AG04450 (cell line): ENCODE measurements at places on chromosomes 2 and 18. TPM values are rescaled to one million over a fixed set of nuclear protein-coding genes. Genes with fewer than 3 reads are reported as not detected.

AGAP1 gene
- polyA plus RNA-seq, result 12.4 and 14.7 TPM in 2 replicates

ADD2 gene
- 0.12 TPM in 1 of 2 replicates, not detected in the other for polyA plus RNA-seq

GRCh38 chr2:219687882-219688559 lies 60.6 kb downstream of the SLC4A3 start:
- no peak for DNase-seq

DNA sequence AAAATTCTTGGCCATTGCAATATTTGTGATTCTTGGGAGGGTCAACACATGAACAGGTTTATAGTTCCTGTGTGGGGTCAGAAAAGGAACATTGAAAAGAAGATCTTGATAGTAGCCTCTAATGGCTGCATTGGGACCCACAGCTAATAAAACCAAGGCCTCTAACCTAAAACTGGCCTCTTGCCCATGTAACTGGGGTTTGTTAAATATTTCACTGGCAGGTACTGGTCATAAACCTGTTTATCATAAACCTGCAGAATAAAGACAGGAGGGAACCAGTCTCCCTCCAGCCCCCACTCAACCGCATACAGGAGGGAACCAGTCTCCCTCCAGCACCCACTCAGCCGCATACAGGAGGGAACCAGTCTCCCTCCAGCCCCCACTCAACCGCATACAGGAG lies 125.3 kb downstream of the PXDN start:
- DNase-seq, result no peak

DNA sequence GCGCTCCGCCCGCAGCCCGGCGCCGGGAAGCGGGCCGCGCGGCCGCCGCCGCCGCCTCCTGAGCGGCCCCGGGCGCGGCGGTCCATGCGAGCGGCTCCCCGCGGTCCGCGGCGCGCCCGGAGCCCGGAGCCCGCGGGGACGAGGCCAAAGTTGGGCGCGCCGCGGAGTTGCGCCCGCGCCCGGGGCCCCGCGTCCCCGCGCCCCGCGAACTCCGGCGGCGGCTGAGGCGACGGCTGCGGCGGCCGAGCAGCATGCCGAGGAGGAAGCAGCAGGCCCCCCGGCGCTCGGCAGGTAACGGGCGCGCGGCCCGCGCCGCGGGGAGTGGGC lies 992 bp downstream of the TSHZ1 start:
- DNase-seq, result no peak

- no peak for DNase-seq
These were observed 92.9 kb downstream of the TGOLN2 start for GRCh38 chr2:85234868-85235267.

DNA sequence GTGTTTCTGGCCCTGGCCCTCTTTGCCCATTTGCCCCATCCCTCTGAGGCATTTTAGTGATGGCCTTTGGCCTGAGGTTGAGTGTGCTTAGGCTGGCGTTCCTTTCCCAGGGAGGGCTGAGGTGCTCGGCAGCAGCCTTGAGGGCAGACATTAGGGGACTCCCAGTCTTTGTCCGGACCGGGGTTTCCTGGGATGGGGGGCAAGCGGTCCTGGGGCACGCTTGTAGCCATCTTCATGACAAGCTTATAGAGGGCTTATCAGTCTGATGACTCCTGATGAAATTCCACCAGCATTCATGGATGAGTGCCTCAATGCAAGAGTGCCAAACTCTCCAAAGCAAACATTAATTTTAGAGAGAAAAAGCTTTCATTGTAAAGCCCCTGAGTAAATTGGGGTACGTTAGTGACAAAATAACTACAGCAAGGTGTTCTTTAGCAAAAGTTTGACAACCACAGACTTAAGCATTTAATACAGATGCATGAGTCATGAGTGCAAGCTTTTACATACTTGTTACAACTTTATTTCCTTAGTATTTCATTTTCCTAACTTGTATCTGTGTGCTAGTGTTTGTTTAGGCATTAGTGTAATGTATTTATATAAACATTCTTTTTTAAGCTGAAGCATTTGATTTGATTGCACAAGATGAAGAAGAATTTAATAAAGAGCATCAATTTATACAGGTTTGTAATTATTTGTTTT lies 45.6 kb downstream of the CEP192 start:
- DNase-seq, result no peak
